Anterior cingulate cortex (tissue), 58 donors: ENCODE measurements at places on chromosomes 7 and 10.

DNA sequence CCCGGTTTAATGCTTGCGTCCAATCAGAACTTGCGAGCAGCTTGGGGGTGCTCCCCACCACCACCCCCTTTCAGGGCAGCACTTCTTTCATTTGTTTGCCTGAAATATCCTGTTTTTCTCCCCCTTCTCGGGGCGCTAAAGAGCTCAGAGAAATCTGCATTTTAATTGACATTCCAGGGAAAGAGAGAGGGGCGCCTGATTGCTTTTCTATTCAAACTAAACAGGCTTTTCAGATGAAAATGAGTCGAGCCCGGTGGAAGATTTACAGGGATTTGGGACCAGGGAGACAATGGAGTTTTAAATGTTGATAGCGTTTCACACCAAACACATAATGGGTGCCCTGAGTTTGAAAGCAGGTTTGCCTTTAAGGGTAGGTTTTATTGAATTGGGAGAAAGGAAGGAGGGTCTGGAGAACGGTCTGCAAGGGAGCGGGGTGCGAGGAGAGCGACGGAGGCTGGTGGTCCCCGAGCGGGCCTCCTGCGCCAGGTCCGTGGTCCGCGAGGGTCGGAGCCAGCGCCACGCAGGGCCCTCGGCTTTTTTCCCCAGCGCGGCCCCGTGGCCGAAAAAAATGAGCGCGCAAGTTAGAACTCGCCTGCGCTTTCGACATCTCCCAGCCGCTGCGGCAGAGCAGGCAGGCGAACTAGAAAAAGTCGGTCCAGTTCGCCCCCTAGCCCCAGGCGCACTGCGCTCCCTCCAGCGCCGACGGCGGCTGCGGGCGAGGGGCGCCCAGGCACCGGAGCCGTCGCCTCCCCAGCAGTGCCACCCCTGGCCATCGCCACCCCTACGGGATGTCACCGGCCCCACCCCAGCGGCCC lies 1.3 kb downstream of the FGFR2 start:
- no peak for DNase-seq

DNA sequence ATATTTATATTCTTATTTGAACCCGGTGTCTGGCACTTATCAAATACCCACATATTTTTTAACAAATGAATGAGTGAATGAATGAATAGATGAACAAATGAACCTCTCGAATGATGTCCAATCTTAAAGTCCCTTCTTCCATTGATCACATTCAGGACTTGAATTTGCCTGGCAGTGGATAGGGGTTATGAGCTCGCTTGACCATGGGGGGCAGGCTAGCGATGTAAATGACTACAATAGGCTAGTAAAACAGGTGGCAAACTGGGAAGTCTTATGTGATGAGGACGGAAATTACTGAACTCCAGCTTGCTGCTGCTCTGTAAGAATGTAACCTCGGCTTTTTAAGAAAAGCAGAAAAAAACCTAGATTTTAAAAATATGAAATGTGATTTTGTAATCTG lies 247.7 kb upstream of the DKK1 start:
- no peak for DNase-seq

GRCh38 chr10:42976351-42977031 lies 100.4 kb upstream of the RET start:
- no peak for DNase-seq

GRCh38 chr7:88106434-88106833 lies 113.4 kb downstream of the SRI start:
- no peak for DNase-seq

DNA sequence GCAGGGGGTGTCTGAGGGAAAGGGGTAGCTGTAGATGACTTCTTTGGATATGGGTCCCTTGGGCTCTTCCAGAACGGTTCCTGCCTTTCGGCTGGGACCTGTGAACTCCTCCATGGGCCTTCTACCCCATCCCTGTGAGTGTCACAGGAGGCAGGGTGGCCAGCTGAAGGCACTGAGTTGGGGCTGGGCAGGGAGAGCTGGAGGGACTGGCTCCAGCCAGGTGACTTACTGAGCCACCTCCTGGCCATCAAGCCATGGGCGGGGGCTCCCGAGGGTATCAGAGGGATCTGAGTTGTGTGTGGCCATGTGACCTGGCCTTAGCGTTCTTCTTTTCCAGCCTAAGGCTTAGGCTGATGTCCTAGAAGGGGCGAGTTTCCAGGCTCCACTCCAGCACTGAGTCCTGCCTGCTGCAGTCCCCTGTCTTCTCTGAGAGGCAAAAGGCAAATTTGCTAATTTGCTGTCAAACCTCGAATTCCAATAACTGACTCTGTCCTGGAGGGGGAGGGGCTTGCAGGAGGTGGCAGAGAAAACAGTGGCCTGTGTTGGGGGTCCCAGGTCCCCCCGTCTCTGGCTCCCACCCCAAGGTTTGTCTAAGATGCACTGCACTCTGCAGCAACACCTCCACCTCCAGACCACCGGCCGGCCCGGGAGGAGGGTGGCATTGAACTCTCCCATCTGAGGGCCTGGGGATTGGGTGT lies 27.2 kb downstream of the ADCYAP1R1 start:
- no peak for DNase-seq

GRCh38 chr10:106694696-106695095 lies 469.8 kb downstream of the SORCS1 start:
- no peak for DNase-seq

- no peak for DNase-seq
Measured at GRCh38 chr7:158443688-158444483, 143.7 kb downstream of the PTPRN2 start.

GRCh38 chr7:4519819-4520520 lies 162.1 kb upstream of the FOXK1 start:
- DNase-seq: no peak

- no peak for DNase-seq
Measured at GRCh38 chr10:122295451-122295809, 24.3 kb downstream of the BTBD16 start.

DNA sequence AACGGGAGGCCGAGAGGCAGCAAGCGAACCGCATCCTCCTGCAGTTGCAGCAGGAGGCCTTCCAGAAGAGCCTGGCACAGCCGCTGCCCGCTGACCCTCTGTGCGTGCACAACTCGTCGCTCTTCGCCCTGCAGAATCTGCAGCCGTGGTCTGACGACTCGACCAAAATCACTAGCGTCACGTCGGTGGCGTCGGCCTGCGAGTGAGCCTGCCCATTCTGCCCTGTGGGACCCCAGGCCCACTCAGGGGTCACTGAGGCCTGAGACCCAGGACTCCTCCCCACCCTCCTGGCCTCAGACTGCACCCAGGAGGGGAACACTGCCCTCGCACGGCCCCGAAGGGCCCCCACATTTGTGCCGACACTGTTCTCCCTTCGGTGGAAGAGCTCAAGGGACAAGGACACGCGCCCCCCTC lies 5.6 kb downstream of the TLX1 start:
- no peak for DNase-seq

DNA sequence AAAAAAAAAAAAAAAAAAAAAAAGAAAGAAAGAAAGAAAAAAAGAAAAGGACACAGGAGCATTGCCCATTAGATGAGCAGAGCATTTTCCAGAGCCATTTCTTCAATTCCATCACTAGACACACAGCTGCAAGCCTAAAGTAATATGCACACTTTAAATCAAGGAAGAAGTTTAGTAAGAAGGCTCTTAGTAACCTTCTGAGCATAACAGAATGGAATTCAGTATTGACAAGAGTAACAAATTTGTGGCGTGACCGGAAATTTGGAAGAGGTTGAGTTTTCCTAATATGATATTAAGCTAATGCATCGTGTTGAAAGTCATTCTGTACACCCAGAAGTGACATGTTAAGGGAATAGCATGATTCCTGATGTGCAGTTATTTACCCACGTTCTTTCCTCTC lies 35.3 kb downstream of the SMURF1 start:
- no peak for DNase-seq

DNA sequence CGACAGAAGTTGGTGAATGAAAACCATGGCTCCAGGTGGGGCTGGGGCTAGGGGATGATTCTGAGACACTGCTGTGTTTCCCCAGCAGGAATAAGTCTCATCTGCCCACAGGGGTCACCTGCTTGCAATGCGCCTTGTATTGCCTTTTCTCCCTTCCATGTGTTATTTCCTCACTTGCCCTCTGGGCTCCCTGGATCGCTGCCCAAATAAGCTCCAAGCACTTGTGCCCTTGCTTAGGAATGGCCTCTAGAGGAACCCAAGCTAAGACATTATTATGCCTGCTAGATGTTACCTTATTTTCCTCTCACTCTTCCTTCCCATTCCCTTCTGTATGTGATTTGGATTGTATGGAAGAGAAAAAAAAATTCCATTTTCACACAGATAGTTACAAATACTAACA lies 24.8 kb upstream of the PLPP4 start:
- no peak for DNase-seq

GRCh38 chr10:91865562-91866081 lies 43.7 kb downstream of the FGFBP3 start:
- no peak for DNase-seq

- no peak for DNase-seq
Measured at GRCh38 chr7:111212857-111213523, 122.1 kb downstream of the LRRN3 start.

- DNase-seq: no peak
Measured at GRCh38 chr7:77727936-77728701, 31.9 kb downstream of the RSBN1L start.

GRCh38 chr7:155922067-155922816 lies 110.0 kb upstream of the SHH start:
- no peak for DNase-seq

GRCh38 chr7:41695661-41696322 lies 7.1 kb downstream of the INHBA start:
- no peak for DNase-seq

DNA sequence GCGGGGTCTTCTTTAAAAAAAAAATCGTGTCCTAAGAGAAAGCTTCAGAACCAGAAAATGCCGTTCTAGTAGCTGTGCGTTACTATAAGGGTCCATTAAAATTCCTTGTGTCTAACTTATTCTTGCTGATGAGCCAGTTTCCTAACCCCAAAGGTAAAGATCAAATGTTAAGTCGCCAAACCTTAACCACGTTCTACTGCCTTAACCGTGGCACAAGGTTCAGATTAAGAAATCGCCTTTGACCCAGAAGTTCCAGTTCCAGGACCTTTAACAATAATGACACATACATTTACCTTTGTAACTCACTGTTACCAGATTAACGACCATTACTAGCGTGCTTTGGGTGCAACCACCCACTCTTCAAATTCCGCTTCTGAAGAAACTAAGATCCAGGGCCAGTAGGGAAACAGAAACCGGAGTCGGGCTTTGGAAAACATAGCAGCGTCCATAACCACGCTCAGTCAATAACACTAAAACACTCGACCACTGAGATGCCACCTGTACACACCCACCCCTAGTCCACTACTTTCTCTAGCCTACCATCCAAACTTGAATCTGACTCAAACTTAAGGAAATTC lies 620 bp downstream of the BET1 start:
- DNase-seq: no peak

GRCh38 chr10:36188080-36188453 lies 546.0 kb upstream of the FZD8 start:
- no peak for DNase-seq

GRCh38 chr10:14048930-14049613 lies 281.7 kb downstream of the FRMD4A start:
- no peak for DNase-seq

GRCh38 chr10:43200538-43201390 lies 62.5 kb downstream of the CSGALNACT2 start:
- DNase-seq: no peak

DNA sequence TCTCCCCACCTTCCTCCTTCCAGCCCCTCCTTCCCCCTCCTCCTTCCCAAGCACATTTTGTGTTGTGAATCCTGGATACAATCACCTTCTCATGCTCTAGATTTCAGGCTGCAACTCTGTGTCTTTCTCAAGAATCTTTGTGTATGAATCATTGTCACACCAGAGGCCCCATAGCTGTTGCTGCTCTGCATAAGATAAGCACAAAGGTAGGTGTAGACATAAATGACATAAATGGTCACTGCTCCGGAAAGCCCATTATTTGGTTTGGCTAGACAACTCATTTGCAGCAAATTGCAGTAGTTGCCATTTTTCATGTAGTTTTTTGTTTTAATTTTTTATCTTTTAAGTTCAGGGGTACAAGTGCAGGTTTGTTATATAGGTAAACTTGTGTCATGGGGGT lies 216.3 kb upstream of the NRP1 start:
- DNase-seq: no peak

DNA sequence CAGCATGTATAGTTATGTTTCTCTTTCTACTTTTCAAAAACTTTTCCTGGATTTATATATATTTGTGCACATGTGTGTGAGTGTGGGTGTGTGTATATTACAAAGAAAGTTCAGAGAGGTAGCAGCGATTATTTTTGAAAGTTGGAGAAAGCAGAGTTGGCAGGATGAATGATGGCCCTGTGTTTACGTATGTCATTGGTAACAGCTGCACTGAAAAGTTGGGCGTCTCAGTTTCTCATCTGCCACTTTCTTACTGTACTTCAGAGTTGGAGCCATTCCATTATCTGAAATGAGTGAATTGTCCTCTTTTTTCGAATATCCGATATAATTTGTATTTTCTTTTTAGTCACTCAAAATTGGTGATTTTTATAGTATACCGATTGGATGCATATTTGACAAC lies 172.2 kb downstream of the CDK14 start:
- DNase-seq: no peak

DNA sequence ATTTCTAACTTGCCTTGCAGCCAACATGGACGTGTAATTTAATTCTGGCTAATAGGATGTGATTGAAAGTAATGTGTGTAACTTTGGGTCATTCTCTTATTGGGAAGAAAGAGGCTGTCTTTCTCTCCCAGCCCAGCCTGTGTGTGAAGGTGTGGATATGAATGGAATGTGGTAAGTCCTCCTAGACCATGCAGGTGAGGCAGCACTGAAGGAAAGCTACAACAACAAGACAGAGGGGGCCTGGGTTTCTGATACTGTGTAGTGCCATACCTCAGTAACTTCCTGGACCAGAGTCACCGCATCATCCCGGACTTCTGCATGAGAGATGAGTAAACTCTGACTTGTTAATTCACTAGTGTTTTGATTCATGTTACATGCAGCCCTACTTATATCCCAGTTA lies 237.0 kb downstream of the EXOC4 start:
- DNase-seq: no peak

- DNase-seq: no peak
Measured at GRCh38 chr10:118638680-118639079, 43.2 kb upstream of the PRLHR start.

DNA sequence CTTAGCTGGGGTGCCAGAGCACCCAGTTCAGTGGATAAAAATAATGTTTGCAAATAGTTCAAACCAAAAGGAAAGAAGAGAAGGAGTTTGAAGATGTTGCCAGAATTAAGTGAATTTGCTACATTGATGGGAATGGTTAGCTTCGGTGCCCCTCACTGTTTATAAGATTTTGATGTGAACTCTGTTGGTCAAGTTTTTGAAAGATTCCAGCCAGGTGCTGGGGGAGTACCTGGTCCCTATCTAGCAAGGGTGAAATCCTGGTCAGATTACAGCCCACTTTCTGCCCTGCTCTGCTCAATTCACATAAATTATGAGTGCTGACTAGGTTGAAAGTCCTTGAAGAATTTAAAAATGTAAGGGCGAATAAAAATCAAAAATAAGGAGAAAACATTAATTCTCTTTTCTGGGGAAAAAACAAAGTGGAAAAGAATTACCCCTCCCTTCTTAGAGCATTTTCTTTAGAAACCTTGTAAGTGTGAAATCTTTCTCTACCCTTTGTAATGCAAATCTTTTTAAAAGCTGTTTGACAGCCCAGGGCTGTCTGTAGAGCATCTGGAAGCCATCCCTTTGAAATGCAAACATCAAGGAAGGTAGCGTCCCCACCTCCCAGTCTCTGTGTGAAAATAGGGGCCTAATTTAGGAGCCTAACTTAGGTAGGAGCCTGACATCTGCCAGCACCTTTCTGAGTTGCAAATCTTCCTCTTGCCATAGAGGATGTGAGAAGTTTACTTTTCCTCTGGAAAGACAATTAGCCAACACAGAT lies 1.4 kb upstream of the GIMAP5 start:
- DNase-seq: no peak

GRCh38 chr10:114245121-114245791 lies 6.2 kb downstream of the VWA2 start:
- DNase-seq: no peak
